ENCODE measurements at places on chromosomes 16 and 17.
A peak's percentile ranks its signal among the peaks of the same experiment; 100 is the strongest.

DNA sequence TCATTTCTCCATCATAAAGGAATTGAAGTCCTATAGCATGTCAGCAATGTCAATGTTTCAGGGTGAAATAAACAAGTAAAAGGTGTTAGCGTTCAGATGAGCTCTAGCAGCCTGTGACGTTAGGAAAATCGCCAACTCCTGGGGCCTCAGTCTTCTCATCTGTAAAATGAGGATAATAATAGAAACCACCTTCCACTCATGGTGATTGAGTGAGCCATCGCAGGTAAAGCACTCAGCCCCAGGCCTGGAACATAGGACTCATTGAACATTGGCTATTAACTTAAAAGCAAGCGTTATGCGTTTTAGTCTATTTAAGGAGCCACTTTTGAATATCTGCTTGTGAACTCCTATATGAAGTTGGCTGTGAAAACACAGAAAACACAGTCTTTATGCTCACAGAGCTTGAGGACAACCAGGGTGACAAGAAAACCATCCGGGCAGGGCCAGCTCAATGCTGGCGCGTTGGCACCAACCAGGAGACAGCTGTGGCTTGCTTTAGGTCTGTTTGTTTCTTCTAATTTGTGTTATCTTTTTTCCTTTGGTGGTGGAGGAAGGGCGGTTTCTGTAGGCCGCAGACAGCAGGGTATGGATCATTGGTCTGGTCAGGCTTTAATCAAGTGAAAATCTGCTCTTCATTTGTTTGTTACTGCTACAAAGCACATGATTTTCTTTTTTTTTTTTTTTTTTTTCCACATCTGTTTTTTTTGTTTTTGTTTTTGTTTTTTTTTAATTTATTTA lies 35.7 kb upstream of the MED9 start:
- DNase-seq: no peak

DNA sequence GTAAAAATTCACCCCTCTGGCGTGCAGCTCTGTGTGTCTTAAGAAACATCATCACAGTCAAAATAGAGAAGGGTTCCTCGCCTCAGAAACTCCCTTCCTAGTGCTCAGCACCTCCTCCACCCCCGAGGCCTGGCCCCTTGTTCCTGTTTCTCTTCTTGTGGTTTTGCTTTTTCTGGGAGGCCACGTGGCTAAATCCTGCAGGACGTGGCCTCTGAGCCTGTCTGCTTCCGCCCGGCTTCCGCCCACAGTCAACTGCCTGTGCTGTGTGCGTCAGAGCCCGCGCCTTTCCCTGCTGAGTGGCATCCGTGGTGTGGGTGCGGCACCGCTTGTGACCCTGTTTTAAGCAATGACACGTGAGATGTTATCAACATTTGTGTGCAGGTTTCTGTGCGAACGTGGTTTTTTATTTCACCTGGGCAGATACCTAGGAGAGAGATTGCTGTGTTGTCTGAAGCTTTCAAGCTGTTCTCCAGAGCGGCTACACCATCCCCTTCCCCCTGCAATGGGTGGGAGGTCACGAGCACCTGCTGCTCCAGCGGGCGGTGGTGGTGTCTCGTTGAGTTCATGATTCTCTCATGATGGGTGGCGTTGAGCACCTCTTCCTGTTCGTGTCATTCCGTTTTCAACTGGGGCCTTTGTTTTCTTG lies 21.7 kb downstream of the ACSF3 start:
- peak; percentile 48 for DNase-seq

DNA sequence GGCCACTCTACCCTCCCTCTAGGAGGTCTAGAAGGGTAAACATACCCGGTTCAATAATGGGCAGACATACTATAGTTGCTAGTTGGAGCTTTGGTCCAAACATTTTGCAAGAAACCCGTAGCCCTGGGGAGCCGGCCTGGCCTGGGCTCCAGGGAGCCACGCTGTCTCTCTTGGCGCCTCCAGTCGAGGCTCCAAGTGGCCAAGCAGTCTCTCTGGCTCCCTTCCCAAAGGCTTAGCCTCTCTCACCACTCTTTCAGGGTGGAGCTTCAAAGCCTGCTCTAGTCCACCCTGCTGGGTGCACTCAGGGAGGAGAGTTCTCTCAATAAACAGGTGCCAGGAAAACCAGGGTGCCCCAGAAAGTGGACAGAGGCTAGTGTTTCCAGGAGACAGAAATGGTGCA lies 32.2 kb downstream of the RCVRN start:
- no peak for DNase-seq

- DNase-seq: no peak
These were observed 2.1 kb downstream of the ANTKMT start for GRCh38 chr16:722835-723633.

- DNase-seq: peak; percentile 44
These were observed 22.9 kb downstream of the ITPRIPL2 start for GRCh38 chr16:19136549-19137196.

DNA sequence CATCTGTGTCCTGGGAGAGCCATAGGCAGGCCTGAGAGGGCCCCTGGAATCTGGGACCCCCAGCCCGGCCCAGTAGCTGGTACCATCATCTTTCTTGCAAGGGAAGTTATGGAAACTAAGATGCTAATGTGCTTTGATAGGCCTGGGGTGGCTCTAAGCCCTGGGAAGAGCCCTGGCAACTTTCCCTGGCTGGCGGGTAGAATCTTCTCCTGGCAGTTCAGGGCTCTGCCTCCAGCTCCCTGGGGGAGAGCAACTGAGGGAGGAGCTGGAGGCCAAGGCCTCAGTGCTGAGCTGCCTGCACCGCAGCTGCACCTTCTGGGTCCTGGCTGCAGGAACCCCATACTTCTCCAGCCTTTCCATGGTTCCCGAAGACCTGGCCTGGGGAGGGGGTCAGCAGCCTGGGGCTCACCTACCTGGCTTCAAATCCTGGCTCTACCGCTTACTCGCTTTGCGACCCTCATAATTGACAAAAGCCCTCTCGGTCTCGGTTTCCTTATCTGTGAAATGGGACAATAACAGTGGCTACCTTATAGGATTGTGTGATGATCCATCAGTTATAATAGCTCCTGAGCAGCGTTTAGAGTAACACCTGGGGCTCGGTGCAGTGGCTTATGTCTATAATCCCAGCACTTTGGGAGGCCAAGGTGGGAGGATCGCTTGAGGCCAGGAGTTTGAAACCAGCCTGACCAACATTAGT lies 333.7 kb downstream of the SEC14L1 start:
- no peak for DNase-seq

GRCh38 chr16:720447-720989 lies 428 bp upstream of the ANTKMT start:
- peak; percentile 87 for DNase-seq

DNA sequence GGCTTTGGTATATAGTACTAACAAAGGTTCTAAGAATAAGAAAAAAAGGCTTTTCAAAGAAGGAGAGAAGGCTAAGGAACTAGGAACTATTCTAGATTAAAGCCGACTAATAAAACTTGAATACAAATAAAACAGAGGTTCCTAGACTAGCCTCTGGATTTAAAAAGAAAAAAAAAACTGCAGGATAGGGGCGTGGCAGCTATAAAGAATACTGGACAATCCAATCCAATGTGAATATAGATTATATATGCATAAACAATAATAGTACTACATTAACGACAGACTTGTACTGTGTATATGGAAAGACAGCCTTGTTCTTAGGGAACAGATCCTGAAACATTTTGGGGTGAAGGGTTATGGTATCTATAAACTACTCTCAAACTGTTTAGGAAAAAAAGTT lies 23.9 kb upstream of the ANKFY1 start:
- DNase-seq: no peak

DNA sequence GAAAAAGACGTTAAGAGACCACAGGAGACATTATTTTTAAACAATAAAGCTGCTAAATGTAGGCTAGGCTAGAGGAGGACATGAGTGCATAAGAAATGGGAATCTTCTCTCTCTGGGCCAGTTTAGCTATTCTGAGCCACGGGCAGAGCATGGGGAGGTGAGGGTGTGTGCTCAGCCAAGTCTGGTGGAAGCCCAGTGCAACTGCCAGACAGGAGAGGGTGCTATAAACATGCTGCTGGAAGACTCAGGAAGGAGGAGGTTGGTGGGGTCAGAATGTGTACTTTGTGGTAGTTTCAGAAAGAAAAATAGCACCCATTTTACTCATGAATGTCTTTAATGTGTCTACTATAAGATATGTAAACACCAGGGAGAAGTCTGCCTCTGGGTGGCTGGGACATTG lies 5.9 kb upstream of the SDK2 start:
- no peak for DNase-seq
